Stimulated activated CD4-positive, alpha-beta T cell treated with anti-CD3 and anti-CD28 coated beads, Interleukin-1b, Interleukin-23, amount 100 ng/mL, for 1 hour (primary cell): ENCODE measurements at places on chromosomes 3 and 15.

DNA sequence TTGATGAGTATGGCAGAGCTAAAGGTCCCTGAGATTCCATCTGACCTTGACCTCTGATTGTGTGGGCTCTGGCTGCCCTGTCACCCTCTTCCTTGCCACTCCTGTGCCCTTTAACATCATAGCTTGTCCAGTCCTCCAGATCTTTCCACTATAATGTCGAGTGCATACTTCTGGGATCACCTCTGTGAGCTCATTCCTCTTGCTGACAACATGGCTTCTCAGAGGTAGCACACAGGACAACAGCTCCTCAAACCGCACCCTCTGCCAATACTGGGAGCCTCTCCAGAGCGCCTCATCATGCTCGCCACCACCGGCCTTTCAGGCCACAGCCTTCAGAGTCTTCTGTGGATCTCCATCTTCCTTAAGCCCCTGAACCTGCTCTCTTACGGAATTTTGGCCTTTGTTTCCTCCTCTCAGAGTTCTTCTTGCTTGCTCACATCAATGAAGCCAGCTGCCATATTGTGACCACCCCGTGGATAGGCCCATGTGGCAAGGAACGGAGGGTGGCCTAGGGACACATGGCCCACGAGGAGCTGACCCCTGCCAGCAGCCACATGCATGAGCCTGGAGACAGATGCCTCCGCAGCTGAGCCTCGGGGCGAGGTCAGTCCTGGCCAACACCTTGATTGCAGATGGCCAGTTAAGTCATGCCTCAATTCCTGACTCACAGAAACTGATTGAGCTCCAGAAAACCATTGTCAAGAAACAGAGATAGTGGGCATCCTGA, 31.1 kb downstream of the PLA2G4D start:
- DNase-seq, result no peak

DNA sequence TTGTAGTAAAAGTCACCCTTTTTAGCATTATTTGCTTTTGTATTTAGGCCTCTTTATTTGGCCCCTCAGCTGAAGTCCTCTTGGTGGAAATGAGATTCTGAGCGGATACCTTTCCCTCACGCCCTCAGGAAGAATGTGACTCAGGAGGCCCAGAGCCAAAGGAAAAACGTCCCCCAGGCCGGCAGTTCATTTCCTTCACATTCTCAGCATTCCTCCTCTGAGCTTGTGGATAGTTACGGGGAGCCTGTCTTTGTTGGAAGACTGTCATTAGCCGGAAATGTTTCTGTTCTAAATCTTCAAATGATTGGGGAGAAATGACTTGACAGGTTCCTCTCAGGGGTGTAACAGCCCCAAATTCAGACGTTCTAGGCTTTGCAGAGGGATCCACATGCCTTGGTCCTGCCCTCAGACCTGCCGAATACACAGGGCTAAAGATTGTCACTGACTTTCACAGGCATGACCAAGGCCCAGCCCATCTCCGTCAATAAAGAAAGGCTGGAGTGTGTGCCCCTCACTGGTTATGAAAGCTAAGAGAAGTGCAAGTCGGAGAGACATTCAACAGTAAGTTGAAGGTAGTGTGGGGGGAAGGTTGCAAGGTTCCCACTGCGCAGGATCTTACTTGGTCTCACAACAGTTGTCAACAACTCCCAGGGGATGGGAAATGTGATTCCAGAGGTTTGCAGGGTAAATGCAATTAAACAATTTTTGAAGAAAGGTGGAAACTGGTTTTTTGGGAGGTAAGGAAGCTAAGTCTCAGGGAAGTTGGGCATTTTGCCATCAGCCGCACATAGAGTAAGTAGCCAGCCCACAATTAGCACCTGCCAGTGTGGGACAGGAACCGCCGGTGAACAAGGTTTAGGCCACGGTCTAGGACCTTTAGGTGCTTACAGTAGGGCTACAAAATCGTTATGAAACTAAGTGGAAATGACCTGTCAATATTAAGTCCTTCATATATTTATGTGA, 39.7 kb upstream of the MYZAP start:
- DNase-seq, result no peak

DNA sequence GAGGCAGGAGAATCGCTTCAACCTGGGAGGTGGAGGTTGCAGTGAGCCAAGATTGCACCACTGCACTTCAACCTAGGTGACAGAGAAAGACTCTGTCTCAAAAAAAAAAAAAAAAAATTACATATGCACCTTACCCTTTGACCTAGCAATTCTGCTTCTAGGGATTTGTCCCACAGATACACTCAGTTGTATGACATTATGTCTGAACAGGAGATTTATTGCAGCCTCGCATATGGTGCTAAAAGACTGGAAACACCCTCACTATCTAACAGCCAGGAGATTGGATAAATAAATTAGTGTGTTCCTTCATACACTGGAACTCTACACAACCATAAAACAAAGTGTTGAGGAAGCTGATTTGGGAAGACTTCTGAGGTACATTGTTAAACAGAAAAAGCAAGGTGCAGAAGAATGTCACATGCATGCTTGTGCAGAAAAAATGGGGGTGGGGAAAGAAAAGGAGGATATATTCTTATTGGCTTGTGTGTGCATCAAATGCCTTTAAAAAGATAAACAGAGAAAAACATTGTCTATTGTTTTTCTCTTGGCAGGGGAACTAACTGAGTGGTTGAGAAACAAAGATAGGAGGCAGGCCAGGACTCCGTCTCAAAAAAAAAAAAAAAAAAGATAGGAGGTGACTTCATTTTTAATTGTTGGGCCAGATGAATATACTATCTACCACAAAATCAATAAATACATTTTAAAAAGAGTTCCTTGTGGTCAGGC, 30.9 kb downstream of the PPCDC start:
- DNase-seq, result no peak

DNA sequence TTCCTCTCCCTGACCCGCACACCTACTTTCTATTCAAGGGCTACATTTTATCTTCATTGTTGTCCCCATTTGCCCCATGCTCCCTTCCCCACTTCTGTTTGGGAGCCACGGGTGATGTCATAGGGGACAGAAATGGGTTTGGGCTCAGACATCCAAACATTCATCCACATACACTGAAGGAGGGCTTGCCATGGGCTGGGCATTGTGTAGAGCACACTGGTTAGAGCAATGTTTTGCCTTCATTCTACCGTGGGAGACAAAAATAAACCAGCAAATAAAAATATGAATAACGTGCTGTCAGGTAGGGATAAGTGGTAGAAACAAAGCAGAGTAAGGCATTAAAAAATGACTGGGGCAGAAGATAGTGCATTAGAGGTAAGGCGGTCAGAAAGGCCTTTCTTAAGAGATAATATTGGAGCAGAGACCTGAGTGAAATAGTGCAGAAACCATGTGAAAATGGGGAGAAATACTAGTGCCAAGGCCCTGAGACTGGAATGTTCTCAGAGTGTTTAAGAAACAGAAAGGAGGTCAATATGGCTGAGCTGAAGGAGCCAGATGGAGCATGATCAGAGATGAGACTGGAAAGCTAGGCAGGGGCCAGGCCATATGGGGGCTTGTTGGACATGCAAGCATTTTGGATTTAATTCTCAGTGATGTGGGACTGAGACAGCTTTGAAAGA, 40.9 kb upstream of the CLSTN2 start:
- DNase-seq, result no peak

DNA sequence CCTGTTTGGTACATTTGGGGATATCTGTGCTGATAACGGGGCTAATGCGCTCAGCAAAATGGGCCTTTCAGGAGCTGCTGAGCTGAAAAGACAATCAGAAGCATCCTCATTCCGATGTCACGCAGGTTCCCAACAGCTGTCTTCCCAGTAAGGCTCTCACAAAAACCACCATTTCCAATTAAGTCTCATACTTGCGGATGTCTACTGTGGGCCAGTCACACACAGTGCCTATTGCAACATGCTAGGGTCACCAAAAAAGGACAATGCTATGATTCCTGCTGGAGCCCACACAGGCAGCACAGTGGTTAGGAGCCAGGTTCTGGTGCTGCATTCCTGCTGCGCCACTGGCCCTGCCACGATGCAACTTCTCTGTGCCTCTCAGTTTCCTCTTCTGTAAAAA, 16.4 kb upstream of the LDHAL6B start:
- DNase-seq, result no peak

GRCh38 chr3:139127101-139127500, 82.4 kb upstream of the PRR23C start:
- no peak for DNase-seq

DNA sequence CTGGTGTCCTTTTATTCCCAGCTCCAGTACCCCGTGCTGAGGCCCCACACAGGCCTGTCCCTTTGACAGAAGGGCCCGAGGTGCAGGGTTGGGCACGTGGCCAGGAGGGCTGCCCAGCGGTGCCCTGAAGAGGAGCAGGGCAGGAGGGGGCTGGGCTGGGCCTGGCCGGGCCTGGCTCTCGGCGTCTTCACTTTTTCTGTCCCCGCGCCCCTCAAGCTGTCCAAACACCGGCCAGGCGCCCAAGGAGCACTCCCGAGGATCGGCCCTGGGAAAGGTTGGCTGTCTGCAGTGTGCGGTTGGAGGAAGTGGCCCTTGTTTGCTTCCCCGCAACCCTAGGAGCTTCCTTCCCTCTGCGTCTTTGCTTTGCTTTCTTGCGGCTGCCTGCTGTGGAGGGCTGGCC, 84.1 kb downstream of the WNT7A start:
- DNase-seq, result no peak

DNA sequence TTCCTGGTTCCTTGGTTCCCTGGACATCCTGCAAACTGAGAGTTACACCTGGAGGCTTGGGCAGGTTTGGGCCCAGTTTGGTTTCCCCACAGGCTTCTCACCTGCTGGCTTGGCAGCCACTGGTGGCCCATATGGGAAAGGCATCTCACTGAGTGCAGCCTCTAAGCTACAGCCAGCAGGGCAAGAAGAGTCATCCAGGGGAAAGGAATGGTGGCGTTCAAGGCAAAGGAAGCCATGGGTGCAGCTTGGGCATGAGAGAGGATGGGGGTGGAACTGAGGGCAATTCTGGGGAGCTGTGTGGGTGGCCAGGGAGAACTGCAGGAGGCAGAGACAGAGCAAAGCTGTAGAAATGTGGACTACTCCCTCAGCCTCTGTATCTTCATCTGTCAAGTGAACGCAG, 106.4 kb downstream of the EPHB1 start:
- DNase-seq, result no peak

- no peak for DNase-seq
These were observed 178.4 kb downstream of the ATP10A start for GRCh38 chr15:25684521-25685431.

DNA sequence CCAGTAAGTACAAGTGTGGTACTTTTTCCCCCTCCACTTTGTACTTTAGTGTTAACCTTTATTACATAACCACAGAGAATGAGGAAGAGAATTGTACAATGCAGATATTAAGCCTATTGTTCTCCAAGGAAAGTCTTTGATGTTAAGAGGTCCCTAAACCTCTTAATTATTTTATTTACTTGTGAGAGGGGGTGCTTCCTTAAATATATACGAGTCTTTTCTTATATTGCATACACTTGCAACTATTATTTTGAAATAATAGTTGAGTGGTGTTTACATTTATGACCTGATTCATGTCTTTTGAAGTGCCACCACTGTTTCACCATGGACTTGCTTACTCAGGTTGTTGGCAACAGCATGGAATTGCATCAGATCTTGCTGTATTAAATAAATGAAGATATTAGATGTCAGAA, 10.1 kb downstream of the USP3 start:
- no peak for DNase-seq

- DNase-seq, result no peak
These were observed 25.1 kb upstream of the ZKSCAN7 start for GRCh38 chr3:44529927-44530326.

DNA sequence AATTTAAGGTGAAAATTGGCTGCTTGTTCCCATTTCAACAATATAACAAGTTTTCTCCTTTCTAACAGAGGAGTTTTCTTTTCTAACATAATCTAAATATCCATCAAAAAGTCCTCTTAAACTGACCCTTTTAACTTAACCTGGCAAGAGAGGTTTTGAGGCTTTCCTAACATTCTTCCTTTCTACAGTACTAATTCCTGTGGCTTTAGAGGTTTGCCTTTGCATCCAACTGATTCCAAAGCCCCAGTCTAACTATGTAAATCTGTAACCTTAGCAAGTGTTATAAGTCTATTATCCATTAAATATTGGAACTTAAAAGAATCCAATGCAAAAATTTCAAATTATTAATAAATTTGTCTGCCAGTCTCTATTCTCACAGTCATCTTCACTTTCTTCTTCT, 134.1 kb downstream of the ISL2 start:
- no peak for DNase-seq

DNA sequence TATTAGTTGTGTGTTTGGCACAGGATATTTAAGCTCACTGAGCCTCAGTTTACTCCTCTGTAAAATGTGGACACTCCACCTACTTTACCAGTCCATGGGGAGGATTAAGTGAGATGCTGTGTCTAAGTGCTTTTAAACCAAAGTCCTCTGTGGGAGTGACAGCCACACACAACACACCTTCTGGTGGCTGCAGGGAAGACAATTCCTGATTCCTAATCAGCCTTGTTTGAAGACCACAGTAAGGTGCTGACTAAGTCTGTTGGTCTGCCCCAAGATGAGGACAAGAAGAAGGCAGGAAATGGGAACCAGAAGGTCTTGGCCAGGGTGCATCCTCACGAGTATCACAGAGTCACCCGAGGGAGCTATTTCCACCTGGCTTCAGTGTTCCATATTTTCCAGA, 52.3 kb downstream of the EPHB1 start:
- no peak for DNase-seq

GRCh38 chr3:129013491-129013891, 12.4 kb downstream of the EFCC1 start:
- no peak for DNase-seq

GRCh38 chr3:23726811-23727548, 78.8 kb upstream of the UBE2E1 start:
- no peak for DNase-seq

GRCh38 chr15:67013696-67014095, 51.7 kb upstream of the SMAD3 start:
- DNase-seq, result no peak

GRCh38 chr3:118408431-118408830, 626.2 kb downstream of the IGSF11 start:
- no peak for DNase-seq

GRCh38 chr3:169668957-169669741, 5.6 kb upstream of the MECOM start:
- no peak for DNase-seq
